ENCODE measurements at places on chromosomes 4 and X.

- no peak for DNase-seq
Measured at GRCh38 chr4:55854129-55854528, 681 bp downstream of the EXOC1 start.

GRCh38 chrX:85622635-85623034, 243.2 kb upstream of the POF1B start:
- no peak for DNase-seq

- no peak for DNase-seq
Measured at GRCh38 chrX:107724653-107725052, 50.9 kb downstream of the TSC22D3 start.

DNA sequence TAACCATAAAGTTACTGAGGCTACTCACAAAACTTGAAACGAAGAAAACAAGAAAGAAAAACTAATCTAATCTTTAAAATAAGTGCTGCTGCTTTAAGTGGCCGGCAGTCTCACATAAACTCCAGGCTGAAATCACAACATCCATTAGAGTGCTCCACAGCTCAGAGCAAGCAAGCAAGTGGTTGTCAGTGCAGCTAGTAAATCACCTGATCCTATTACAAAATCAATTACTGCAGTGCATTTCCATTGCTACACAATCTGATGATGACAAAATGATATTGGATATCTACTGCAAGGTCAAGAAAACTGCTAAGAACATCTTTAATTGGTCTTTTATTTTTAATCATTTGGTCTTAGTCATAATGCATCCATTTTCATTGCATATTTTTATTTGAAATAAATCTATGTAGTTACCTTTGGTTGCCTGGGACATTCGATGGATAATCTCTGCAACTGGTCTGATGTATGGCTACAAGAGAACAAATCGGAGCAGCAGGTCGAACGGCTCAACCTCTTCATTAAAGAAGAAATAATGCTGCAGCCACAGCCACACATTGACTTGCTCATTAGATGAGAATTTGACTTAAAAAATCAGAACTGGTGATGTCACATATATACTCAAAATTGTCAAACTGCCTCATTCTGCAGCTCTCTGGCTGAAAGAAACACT, 87.7 kb downstream of the FBXW7 start:
- no peak for DNase-seq

GRCh38 chrX:48465336-48465933, 4.6 kb downstream of the SLC38A5 start:
- DNase-seq: no peak

- DNase-seq: no peak
Measured at GRCh38 chr4:131347816-131348215, 1801.3 kb upstream of the PCDH10 start.

DNA sequence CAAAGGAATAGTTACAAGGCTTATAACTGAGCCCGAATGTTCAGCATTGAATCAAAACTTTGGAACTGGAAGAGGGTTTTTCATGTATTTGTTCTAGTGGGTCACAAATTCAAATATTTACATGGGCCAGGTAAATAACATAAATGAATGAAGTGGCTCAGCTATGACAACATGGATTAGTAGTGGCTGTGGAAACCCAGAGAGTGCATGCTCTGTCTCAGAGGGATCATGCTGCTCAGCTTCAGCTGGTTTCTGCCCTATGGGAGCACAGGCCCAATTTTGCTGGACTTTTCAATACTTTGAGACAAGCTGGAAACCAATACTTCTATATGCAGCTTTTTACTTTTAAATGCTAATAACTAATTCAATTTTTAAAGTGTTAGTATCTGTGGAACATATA, 394.0 kb upstream of the TEX13C start:
- no peak for DNase-seq

DNA sequence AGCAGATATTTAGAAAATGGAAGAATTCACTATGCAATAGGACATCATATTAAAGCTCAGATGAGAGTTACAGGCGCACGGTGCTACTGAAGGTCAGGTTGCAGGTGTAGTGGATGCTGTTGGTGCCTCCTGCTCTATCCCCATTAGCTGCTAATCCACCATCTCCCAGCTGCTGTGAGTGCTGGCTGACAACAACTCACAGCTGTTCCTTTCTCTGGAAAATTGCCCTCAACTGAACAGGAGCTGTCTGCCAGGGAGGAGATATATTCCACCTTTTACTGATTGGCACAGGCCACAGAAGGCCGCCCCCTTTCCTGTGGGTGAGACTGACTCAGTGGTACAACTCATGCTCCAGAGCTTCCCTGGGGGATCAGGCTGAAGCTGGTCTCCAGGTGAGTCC, 48.7 kb downstream of the UCHL1 start:
- no peak for DNase-seq

DNA sequence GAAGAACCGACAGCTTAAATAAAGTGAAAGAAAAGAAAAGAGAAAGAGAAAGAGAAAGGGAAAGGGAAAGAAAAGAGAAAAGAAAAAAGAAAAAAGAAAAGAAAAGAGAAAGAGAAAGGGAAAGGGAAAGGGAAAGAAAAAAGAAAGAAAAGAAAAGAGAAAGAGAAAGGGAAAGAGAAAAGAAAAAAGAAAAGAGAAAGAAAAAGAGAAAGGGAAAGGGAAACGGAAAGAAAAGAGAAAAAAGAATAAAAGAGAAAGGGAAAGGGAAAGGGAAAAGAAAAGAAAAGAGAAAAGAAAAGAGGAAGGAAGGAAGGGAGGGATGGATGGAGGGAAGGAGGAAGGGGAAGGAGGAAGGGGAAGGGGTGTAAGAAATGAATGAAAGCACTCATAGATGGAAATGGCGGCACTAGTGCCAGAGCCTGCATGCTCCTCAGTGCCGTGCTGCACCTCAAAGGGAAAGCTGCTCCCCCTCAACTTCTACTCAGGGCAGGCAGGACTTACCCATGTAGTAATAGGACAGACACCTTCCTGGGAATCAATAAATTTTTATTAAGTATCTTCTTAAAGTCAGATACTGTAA, 70.7 kb downstream of the AFAP1 start:
- no peak for DNase-seq

DNA sequence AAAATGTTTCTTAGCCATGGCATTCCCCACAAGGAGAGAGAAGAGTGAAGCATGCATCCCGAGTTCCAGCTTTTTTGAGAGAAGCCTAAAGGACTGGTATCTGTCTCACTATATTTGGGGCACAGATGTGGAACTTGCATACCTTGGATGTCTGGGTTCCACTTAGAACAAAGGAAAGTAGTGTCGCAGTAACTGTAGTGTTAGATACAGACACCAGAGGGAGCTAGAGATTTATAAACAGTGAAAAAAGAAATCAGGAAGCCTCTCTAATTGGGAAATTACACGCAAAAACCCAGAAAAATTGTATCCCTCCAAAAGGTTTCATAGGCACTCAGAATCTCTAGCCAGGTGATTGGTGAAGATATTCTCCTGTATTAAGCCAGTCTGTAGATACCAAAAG, 34.4 kb downstream of the AGTR2 start:
- no peak for DNase-seq

- no peak for DNase-seq
Measured at GRCh38 chr4:37430718-37431416, 186.3 kb downstream of the NWD2 start.

DNA sequence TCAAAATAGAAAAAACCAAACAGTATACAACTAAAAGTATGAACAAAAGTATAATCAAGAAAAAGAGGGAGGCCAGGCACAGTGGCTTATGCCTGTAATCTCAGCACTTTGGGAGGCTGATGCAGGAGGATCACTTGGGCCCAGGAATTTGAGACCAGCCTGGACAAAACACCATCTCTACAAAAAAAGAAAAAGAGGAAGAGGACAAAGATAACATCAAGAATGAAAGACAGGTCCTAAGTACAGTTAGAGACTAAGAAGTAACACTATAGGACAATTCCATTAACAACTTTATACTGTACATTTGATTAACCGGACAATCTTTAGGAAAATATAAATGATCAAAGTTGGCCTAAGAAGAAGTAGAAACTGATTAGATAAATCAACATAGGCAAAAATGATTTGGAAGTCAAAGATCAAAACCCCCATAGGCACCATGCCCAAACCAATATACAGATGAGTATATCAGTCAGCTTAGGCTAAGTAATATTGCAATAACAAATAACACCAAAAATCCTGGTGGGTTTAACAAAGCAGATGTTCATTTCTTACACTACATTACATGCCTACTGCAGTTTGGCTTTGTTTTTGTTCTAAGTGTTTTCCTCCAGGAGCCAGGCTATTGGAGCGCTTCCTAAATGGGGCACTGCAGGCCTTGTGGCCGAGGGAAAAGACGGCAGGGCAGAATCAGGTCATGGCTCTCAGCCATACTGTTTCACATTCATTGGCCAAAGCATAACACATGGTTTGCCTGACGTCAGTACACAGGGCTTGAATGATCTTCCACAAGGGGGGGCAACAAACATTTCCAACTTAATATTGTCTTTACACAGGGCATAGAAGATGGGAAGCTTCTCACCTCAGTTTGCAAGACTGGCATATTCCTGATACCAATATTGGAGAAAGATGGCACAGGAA, 42.2 kb upstream of the HGFAC start:
- DNase-seq: no peak

DNA sequence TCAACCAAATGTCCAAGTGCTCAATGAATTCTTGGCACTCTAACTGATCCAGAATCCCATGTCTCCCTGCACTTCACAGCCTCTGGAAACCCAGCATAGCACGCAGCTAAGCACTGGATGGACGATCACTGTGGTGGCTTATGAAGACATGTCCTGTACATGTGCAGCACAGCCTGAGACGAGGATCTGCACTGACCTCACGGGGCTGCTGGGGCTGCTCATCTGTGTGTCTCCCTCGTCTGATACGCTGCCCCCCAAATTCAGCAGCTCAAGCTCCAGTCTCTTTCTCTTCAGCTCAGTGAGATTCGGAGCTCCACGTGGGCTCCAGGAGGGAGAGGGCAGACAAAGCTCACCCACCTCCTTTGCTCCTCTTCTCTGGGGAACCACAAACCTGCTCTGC, 126.9 kb downstream of the CPZ start:
- DNase-seq: no peak

DNA sequence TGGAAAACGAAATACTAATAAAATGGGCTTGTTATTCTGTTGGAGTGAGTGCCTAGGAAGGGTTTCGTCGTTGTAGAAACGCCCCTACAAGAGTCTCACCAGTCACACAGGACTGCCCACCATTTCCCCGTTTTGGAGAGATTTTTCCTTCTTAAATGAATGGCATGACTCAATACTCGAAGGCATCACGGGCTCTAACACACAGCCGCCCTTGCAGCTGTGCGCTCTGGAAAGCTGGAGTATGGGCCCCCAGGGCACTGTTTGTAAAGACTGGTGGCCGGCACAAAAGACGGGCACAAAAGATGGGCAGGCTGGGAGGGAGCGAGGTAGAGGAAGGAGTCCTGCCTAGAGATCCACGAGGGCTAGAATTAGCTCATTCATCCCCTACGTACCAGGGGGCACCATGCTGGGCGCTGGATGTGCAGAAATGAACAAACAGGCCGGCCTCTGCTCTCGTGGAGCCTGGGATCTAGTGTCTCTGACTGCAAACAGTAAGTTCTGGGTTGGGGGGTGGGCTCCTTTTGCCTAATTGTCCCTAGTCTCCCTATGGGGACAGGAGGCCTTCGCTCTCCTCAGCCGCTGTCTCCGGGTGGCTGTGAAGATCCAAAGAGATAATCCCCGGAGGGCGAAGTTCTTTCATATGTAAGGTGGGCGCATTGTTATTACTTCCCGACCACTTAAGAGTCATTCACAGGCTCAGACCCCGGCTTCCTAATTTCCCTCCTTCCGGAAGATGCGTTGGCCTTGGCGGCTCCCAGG, 1.0 kb upstream of the SFRP2 start:
- no peak for DNase-seq

GRCh38 chr4:55819634-55820033, at the start of gene EXOC1L:
TSS of gene EXOC1L (plus strand) at chr4:55819790. CDS start at chr4:55820027, 237 bp downstream.
- DNase-seq: no peak

DNA sequence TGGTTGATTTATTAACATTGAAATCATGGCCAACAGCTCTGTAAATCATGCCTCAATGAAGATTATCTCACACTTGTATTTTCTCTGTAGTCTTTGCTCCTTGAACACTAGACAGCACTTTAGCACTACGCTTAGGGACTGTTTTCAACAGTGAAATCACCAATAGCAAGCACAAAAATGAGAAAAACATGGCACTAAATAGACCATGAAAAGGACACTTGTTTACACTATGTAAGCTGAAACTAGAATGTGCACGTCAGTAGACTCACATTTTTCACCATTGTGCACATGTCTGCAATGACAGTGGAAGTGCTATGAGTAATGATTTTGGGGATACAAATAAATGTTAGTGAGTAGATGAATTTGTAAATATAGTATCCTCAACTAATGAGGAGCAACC, 3.1 kb downstream of the BMP2K start:
- DNase-seq: no peak

DNA sequence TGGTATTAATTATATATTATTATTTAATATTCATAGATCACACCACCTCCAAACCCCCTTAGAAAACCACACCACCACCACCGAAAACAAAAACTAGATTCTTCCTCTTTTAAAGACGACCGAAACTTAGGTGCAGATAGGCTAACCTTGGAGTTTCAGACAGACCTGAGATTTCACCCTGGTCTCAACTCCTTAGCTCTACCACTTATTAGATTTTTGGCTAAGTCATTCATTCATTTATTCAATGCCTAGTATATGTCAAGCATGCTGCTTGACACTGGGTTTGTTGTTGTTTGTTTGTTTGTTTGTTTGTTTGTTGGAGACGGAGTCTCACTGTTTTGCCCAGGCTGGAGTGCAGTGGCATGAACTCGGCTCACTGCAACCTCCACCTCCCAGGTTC, 9.5 kb upstream of the BMP2K start:
- no peak for DNase-seq

DNA sequence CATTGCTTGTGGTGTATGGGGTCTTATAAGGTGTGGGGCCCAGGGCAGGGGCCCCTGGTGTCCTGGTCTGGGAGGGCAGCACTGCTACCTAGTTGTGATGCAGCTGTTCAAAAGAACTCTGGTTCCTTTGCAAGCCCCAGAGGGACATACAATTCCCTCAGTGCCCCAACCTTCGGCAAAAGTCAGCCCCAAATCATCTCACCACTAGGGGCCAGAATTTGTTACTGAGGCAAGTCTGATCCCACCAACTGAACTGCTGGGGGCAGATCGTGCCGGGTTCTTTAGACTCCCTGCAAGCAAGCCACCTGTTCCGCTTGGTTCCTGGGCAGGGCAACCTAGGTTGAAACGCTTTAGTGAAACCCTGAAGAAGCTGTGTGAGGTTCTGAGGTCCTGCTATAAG, 180.1 kb upstream of the S100G start:
- DNase-seq: no peak

GRCh38 chr4:55183926-55184599, 58.7 kb upstream of the KDR start:
- no peak for DNase-seq
